NCI-H187 (cell line): ENCODE measurements at places on chromosomes 16 and 17.
A peak's percentile ranks its signal among the peaks of the same experiment; 100 is the strongest.

DNA sequence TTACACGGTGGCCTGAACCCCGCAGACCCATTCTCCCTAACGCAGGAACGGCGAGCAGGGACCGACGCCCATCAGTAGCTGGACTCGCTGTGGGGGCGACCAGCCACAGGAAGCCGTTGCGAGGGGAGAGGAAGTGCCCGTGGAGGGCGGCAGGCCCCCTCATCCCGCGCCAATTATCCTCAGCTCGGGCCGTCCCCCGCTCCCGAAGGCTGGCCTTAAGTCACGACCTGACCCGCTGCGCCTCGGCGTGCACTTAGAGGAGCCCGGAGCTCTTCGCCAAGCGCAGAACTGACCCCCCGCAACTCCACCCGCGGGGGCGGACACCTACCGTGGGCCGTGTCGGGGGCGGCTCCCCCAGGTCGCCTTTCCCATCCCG lies 401 bp downstream of the ARL16 start:
- no peak for DNase-seq

- peak; percentile 16 for DNase-seq
These were observed 39.3 kb downstream of the CYB561 start for GRCh38 chr17:63406689-63407330.

DNA sequence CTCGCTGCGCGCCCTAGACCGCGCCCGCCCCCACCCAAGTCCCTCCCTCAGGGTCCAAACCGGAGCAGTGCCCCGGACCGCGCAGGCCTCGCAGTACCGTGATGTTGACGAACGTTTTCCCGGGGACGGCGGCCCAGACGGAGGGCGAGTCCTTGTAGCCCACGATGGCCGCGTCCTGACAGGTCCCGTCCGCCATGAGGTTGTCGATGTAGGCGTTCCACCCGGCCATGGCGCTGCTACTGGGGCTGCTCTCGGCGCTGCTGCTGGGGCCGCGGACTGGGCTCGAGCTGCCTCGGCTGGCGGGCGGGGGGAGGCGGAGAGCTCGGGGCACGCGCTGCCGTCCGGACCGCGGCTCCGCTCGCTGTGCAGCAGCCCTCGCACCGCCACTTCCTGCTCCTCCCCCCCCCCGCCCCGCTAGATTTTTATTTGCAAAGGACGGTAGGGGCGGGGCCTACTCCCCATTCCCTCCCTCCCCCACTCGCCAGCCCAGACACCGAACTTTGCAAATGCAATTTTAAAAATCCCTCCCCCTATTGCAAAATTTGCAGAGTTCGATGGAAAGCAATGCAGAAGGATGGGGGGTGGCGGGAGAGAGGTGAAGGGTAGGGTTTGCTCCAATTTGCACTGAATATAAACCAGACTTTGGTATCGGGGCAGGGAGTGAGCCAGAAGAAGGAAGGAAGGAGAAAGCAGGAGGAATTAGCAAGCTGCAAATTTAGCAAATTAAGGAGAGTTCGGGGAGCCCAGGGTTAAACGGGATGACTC lies at the start of gene PFN1:
Gene PFN1 (minus strand): TSS at position 365 of the 765 bp plus-strand sequence. CDS start 136 bp downstream, at position 229.
- DNase-seq = peak; percentile 25

- no peak for DNase-seq
These were observed 5.2 kb downstream of the CAMTA2 start for GRCh38 chr17:4982305-4982704.

DNA sequence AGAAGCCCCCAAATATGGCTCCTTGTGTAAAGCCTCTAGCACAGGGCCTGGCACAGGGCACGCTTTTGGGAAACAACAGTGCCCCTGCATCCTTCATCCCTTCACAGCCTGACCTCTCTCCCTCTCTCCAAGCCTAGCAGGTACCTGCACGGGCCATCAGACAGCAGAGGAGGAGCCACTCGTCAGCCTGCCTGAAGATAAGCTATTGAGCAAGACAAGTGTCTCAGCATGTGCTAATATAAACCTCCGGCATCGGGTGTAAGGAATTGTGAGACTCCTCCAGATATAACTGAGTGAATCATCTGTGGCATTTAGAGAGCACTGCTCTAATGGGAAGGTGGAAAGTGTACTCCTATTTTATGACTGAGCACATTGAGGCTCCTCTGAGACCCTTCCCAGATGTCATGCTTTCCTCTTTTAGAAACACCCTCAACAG lies 38.3 kb downstream of the TBX4 start:
- DNase-seq = no peak

DNA sequence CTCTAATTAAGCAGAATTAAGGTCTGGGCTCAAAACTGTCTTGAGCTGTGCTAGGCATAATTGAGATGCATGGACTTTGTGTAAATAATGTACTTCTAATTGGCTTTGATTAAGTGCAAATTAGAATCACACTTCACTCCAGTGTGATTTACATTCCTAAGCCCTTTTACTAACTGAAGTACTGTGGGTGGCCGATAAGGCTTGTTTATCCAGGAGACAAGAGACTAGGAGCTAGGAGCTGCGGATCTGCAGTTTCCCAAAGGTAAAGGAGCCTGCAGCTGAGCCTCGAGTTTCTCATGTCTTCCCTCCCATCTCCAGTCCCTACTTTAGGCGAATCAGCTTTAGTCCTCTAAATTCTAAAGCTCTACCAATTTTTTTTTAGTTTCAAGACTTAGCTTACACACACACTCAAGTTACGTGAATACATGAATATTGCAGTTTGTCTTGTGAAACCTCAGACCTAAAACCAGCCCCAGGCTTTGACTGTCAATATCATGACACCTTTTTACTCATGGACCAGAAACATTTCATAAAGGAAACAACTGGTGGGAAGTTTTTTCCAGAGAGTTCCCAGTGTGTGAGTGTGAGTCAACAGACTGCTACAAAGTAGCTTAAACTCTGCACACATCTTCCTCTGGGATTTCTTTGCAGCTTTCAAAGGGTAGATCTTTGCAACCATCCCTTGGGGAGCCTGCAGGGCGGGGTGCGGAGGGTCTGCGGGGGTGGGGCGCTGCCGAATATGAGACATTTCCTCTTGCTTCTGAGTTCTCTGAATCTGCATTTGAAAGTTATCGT lies 113.9 kb upstream of the TBX2 start:
- no peak for DNase-seq

GRCh38 chr16:15464401-15465186 lies 30.2 kb downstream of the BMERB1 start:
- no peak for DNase-seq

GRCh38 chr16:3889059-3889458 lies 8.5 kb upstream of the CREBBP start:
- no peak for DNase-seq

DNA sequence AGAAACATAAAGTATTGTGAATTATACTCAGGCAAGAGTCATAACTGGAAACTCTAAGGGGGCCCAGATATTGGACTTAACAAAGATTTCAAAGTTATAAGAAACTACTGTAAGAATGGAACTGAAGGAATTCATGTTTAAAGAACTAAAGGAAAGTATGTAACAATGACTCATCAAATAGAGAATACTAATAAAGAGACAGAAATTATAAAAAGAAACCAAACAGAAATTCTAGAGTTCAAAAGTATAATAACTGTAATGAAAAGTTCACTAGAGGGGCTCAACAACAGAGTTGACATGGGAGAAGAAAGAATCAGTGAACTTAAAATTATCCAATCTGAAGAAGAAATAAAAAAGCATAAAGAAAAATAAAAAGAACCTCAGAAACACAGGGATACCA lies 55.4 kb downstream of the ADCY9 start:
- DNase-seq = no peak

- DNase-seq = peak; percentile 4
These were observed 229.8 kb downstream of the CPPED1 start for GRCh38 chr16:12573730-12574383.

DNA sequence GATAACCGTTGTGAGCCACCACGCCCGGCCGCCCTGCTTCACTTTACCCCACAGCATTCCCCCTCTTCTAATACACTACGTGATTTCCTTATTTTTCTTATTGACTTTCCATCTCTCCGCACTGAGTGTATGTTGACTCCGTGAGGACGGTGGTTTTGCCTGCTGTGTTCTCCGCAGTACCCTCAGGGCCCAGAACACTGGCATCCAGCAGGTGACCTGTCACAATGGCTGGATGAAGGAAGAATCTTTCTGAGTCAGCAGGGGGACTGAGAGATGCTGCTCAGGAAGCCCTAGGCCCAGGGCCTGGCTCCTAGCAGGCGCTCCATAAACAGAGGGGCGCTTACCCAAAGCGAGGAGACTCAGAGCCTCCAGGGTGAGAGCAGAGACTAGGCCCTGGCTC lies 79.5 kb downstream of the RTN4RL1 start:
- DNase-seq = no peak

- no peak for DNase-seq
These were observed 5.8 kb downstream of the NEUROD2 start for GRCh38 chr17:39601758-39602532.

- DNase-seq = peak; percentile 24
These were observed at the start of the genes C16orf86 and ENKD1 for GRCh38 chr16:67666559-67667452. TSS of gene C16orf86 (plus strand) at chr16:67666814. CDS start at chr16:67666971, 157 bp downstream. TSS of gene ENKD1 (minus strand) at chr16:67666750. CDS start at chr16:67666442, 308 bp downstream.

- DNase-seq = no peak
These were observed 49.0 kb downstream of the NT5M start for GRCh38 chr17:17351901-17352781.

DNA sequence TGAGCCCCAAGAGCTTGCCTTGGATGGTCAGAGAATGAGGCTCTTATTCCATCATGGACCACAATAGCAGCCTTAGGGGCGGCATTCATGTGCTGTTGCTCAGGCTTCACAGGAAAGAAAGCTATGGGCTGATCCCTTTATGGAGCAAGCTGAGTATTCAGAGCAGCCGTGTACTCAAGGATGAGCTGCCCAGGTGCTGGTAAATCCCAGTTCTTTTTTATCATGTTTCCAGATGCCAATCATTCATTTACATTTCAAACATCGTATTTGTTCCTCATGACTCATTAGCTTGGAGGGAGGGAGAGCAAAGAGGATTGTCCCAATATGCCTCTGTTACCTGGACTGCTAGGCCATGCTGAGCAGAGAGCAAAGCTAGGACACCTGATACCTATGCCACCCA lies 475.7 kb downstream of the SHISA9 start:
- no peak for DNase-seq

GRCh38 chr17:44351961-44352827 lies 7.1 kb downstream of the GRN start:
- no peak for DNase-seq

DNA sequence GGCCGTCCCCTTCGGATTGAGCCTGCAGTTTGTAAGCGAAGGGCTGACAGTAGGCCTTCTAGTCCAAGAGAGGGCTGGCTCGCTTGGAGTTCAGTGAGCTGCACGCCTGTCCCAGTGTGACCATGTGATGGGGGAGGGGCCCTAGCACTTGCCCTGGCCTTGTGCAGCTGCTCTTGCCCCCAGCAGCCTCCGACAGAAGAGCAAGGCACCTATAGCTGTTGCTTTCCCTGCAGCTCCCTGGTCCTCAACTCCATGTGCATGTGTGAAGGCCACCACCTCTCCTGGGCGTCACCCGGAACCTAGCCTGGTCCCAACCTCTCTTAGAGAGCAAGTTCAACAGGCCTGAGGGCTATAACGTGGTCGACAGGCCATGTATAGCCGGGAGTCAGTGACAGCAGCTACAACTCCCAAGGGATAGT lies 5.6 kb downstream of the SPHK1 start:
- DNase-seq = no peak

DNA sequence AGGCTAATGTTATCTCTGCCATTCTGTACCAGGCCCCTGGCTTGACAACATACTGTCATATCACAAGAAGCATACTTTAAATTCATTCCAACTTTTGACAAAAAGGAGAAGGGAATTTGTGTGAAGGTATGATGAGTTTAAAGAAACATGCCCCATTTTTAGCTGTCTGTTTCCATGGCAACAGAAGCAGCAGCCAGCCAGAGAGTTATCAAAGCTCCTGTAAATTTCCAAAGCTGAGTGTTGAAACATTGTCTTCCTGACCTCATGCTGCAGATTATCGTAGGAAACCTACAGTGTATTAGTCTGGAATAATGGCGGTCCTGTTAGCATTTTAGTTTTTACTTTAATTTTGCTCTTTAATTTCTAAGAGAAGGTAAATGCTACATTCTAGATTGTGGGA lies 124.9 kb downstream of the MRTFB start:
- DNase-seq = no peak

DNA sequence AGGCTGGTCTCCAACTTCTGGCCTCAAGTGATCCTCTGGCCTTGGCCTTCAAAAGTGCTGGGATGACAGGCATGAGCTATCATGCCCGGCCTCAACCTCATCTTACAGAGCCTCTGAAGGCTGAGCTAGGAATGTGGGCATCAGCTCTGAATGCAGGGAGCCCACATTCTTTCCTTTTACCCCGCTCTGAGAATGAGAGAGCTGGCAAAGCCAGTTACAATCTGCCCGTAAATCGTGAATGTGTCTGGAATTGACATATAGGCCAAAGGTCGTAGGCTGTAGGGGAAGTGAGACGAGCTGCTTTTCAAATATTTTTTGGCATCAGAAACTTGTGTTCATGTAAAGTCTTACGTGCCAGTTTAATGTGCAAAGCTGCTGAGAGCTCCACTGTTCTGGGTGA lies 4.5 kb downstream of the TMEM238L start:
- DNase-seq = no peak

DNA sequence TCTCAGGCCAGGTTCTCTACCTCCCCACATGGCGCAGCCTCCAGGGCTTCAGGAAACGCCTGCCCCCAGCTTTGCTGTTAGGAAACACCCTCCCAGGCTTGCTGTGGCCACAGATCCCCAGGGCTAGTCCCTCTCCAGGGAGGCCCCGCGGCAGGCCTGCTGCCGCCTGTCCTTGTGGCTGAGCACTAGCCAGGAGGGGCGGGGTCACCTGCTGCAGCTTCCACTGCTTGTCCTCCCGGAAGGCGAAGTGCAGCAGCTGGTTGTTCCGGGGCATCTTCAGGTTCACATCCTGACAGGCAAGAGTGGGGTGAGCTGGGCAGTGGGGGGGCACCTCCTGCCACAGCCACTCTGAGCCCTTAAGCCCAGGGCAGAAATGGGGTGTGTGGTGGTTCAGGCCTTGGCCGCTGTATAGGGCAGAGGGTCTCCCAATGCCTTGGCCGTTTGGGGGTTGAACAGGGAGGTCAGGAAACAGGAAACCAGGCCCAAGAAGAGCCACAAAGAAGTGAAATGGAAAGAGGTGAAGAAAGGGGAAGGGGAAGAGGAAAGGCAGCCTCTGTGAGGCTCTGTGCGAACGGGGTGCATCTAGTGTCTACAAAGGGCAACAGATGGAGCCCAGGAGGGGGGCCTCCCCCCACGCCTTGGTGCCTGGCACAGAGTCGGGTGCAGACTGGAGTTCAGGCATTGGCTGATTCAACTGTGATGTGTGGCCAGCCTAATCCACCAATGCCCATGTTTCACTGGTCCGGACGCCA lies 2.0 kb downstream of the ROGDI start:
- DNase-seq = no peak

DNA sequence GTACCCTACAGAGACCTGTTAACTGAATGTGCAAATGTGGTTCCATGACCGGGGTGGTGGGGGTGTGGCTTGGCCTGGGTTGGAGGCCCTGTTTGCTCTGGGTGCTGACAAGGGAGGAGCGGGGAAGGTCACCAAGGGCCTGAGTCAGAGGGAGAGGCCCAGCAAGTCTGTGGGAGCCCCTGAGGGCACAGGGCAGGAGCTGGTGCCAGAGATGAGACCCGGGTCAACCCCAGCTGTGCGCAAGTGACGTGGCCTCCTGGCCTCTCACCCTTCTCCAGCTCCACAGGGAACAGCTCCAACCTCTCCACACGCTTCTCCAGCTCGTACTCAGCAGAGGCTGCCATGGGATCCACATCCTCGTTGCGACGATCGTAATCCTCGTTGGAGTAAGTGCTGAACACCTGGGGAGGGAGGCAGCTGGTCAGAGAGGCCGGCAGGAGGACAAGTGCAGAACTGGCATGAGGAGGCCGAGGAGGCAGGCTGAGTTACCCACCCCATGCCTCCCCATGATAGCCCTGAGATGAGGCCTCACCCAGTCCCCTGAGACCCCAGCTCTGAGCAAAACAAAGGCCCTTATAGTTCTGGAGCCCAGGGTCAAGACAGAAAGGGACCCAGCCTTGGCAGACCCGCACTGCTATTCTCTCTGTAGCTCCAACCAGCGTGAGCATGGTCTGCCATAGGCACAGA lies 5.5 kb downstream of the PPP1R9B start:
- DNase-seq = no peak
